Stimulated activated CD8-positive, alpha-beta memory T cell treated with anti-CD3 and anti-CD28 coated beads, Interleukin-2, amount 100 ng/mL, for 1 hour (primary cell): ENCODE measurements at places on chromosomes 5 and 9.

DNA sequence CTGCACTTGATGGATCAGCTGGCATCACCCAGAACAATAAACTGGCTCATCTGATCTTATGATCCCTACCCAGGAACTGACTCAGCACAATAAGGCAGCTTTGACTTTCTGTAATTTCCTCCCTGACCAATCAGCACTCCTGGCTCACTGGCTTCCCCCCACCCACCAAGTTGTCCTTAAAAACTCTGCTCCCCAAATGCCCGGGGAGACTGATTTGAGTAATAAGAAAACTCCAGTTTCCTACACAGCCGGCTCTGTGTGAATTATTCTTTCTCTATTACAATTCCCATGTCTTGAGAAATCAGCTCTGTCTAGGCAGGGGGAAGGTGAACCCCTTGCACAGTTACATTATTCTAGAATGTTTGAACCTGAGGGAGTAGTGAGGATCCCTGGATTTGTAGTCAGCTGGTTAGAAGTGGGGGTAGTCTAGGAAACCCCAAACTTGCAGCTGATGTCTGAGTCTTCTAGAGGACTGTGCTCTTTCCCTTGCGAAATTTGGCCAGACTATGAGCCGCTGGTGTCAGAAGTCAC lies 111.7 kb upstream of the NEK6 start:
- no peak for DNase-seq

DNA sequence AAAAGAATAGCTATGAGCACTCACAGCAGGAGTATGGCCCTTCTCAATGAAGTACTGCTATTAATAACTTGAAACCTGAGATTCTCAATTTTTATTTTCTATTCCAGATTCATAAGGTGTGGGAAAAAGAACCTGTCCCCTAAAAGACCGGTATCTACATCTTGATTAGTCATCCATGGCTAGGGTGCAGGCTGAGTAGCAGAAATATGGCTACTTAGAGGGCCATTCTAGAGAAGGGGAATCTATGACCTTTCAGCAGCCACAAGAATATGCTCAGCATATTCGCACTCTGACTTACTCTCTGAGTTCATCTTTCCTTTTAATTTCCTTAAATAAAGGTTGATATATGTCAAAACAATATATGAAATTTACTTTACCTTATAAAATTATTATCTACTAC lies 27.7 kb downstream of the WDR36 start:
- no peak for DNase-seq

- DNase-seq = peak; percentile 12
Measured at GRCh38 chr9:36191290-36191645, 547 bp downstream of the CLTA start.

DNA sequence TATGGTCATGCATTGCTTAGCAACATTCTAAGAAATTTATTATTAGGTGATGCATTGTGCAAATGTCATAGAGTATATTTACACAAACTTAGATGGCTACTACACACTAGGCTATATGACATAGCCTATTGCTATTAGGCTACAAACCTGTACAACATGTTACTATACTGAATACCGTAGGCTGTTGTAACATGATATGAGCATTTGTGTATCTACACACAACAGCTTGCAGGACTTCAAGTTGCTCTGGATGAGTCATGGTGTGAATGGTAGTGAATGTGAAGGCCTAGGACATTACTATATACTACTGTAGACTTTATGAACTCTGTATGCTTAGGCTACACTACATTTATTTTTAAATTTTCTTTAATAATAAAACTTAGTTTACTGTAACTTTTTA lies 107.2 kb upstream of the MAMDC2 start:
- no peak for DNase-seq

DNA sequence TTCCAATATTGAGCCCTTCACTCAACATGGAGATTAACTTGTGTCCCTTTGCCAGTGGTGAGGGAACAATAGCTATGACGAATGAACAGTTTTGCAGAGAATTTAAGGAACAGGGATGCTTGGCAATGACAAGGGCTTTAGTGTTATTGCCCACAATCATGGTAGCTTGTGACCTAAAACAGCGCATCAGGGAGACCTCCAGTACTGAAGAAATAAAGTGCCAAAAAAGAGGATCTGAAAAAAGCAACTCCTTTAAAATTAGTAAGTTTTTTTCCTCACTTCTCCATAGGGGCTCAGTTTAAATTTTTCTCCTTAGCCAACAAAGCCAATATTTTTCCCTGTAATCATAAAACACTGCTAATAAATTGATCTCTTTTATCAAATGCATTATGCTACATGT lies 41.8 kb upstream of the PAM start:
- no peak for DNase-seq

GRCh38 chr9:133201424-133202144 lies 7.5 kb downstream of the OBP2B start:
- DNase-seq = no peak

DNA sequence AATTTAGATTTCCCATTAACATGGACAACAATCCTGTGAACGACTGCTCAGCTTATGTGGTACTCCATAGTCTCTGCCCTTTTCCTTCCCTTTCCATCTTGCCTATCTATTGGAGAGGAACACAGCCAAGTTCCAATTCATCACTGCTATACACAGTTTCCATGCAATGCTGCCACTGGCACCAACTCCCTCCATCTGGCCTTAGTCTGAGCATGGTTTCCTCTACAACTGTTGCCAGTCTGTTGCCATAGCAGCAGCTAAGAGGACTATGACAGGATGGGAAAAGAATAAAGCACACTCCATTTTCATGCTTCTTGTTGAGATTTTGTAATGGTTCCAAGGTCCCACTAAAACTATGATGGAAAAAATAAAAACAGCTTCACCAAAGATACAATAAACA lies 189.0 kb downstream of the HCN1 start:
- DNase-seq = no peak

DNA sequence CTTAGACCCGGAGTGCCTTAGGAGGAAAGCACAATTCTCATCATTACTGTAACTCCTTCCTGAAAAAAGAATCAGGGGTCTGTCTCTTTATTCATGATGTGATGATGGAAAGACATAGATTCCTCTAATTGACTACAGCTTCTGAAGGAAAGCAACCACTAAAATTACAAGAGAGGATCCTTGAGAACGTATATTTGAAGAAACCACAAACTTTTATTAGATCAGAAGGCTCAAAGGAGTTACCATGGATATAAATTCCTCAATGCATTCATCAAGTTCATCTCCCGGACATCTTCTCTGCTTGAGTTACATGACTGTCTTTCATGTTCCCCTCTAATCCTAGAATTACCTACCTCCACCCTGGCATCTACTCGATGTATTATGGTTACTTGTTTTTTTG lies 104.1 kb upstream of the PAPPA start:
- DNase-seq = no peak

GRCh38 chr9:129558551-129559505 lies 62.1 kb downstream of the C9orf50 start:
- no peak for DNase-seq

- DNase-seq = no peak
Measured at GRCh38 chr9:84146893-84147710, 166.5 kb downstream of the RMI1 start.

GRCh38 chr5:56522960-56523359 lies 289.8 kb upstream of the ANKRD55 start:
- DNase-seq = no peak

DNA sequence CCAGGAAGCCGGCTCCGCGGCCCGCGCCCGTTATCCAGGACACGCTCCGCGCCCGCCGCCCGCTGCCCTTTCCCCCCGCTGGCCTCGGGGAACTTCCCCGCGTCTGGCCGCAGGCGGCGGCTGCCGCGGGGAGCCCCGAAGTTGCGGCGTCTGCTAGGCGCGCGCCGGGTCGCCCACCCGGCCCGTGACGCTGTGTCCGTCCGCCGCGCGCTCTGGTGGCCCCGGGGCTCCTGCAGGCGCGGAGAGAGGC lies 621 bp upstream of the GCNT4 start:
- no peak for DNase-seq
